Hippocampal formation (tissue), 2 donors: ENCODE measurements at places on chromosomes 11 and 22.

DNA sequence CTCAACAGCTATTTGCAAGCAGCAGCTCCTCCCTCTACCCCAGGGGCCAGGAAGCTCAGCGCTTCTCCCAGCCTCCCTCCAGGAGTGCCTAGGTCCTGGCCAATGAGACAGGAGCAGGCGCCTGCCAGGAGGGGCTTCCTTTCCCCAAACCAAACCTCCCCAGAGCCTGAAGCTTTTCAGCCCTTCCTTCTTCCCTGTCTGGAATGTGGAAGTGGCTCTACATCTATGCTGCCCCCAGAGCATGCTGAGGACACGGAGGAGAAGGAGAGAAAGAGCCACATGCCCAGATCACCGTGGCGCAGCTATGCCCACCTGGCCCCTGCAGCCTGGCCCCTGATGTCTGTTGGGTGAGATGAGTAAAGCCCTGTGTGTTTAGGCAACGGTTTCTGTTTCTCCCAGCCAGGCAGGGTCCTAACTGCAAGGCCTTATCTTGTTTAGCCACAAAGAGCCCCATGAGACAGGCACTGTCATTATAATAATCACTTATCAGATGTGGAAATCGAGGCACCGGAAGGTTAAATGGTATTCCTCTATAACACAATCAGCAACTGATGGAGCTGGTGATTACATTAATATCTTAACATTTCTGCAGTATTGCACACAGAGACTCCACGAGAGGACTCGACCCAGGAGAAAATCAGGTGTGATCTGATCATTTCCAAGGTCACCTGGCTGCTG lies 315.8 kb downstream of the CTTN start:
- DNase-seq, result no peak

GRCh38 chr11:58451585-58451984 lies 9.5 kb upstream of the OR5B12 start:
- DNase-seq, result no peak

DNA sequence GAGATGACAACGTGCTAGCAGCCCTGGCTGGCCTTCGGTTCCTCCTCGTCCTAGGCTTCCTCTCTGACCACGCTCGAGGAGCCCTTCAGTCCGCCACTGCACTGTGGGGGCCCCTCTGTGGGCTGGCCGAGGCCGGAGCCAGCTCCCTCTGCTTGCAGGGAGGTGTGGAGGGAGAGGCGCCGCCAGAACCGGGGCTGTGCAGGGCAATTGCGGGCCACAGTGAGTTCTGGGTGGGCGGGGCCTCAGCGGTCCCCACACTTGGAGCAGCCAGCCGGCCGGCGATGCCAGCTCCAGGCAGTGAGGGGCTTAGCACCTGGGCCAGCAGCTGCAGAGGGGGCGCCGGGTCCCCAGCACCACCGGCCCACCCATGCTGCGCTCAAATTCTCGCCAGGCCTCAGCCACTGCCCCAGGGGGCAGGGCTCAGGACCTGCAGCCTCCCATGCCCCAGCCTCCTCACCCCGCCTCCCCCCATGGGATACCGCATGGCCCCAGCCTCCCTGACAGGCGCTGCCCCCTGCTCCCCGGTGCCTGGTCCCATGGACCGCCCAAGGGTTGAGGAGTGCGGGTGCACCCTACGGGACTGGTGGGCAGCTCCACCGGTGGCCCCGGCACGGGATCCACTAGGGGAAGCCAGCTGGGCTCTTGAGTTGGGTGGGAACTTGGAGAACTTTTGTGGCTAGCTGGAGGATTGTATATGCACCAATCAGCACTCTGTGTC lies 399.4 kb downstream of the LUZP2 start:
- no peak for DNase-seq

DNA sequence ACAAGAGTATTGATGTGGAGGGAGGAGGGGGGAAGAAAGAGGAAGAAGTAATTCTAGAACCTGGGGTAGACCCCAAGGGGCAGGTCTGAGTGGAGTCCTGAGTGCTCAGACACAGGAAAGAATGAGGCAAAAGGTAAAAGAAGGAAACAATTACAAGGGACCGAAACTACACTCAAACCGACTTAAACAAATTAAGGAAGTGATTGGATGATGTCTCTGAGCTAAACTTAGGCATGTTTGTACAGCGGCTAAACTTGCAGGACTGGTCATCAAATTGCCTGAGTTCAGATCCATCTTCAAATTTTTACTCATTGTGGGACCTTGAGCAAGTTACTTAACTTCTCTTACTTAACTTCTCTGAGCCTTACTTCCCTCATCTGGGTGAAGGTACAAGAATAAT lies 86.3 kb upstream of the LRRC55 start:
- DNase-seq, result no peak

DNA sequence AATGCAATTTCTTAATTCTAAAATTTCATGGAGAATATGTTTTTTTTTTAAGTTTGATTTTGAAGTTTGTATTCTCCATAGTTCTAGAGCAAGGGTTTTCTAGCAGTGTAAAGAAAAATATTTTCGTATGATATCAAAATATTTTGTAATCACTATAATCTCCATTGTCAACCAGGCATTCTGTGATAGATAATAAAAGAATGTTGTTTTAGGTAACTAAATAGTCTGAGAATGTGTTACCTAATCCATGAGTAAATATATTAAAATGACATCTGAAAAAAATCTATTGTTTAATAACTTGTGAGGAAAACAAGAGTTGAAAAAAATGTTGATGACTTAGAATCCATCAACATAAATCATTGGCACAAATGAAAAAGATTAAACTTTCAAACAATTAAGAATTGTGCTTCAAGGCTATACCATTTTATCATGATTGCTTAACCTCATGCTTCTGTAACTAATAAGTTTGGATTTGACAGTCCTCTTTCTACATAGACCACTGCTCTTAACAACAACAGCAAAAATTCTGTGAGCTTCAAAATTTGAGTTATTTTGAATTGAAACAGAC lies 2211.8 kb downstream of the LRRC4C start:
- DNase-seq, result no peak

- DNase-seq, result no peak
These were observed 325.8 kb downstream of the FAT3 start for GRCh38 chr11:92550411-92550810.

DNA sequence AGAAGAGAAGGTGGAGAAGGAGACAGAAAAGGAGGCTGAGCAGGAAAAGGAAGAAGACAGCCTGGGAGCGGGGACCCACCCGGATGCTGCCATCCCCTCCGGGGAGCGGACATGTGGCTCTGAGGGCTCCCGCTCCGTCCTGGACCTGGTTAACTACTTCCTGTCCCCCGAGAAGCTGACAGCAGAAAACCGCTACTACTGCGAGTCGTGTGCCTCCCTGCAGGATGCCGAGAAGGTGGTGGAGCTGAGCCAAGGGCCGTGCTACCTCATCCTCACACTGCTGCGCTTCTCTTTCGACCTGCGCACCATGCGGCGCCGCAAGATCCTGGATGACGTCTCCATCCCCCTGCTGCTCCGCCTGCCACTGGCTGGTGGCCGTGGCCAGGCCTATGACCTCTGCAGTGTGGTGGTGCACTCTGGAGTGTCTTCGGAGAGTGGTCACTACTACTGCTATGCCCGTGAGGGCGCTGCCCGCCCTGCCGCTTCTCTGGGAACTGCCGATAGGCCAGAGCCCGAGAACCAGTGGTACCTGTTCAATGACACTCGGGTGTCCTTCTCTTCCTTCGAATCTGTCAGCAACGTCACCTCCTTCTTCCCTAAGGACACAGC lies 21.4 kb downstream of the USP35 start:
- no peak for DNase-seq

DNA sequence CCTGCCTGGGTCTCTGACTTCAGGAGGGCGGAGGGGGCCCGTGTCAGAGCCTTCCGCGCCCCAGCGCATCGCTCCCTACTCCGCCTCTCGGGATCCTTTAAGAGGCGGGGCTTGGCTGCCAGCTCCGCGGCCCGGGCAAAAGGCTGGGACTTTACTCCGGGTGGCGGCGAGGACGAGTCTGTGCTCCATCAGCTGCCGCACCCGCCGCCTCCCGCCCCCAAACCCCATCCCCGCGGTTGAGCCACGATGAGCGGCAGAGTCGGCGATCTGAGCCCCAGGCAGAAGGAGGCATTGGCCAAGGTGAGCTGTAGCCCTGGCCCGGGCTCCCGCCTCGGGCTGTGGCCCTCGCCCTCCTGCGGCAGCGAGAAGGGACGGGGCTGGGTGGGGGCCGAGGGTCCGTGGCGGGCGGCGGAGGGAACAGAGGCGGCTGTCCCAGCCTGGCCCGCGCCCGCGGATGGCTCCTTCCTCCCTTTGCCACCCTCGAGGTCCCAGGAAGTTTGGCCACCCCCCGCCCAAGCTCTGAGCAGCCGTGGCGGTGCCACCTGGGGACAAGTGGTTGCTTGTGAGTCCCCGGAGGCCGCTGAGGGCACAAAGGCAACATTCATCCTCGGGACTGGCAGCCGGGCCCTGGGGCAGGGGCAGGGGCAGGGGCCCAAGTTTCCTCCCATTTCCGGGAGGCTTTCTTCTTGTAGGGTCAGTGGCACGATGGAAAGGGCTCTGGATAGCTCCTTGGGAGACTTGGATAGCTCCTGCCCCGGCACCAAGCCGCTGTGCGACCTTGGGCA lies at the start of gene SEC14L2:
TSS of gene SEC14L2 (plus strand) at position 148 of the 785 bp plus-strand sequence. CDS start at position 247, 99 bp downstream.
- DNase-seq, result peak; percentile 71

DNA sequence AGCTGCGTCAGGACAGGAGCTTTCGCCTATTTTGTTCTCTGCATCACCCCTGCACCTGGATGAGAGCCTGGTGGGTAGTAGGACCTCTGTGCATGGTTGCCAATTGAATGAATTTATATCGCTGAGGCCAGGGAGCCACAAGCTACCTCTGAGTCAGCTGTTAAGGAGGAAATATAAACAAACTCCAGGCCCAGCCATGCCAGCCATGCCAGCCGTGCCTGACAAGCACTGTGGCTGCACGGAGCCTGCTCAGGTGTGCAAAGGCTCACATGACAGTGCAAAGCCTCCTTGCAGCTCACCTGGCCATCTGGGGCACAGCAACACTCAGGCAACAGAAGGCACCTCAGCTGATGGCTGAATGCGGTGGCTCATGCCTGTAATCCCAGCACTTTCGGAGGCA lies 33.7 kb upstream of the LINC01488 start:
- DNase-seq, result no peak

DNA sequence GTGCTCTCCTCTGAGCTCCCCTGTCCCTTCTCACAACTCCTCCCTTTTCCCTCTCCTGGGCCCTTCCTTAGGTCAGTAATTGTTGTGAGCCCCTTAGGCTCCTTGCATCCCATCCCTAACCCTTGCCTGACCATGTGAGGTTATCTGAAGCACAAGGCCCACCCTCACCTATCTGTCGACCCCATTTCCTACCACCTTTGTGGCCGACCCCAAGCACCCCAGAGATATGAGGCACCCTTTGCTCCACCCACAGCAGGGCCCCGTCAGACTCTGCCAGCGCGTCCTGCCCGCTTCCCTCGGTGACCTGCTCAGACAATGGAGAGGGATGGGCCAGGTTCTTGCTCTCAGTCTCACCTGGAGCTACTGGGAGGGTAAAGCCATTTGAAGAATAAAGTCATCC lies 1.3 kb downstream of the GNG3 start:
- no peak for DNase-seq

- no peak for DNase-seq
These were observed 3.1 kb downstream of the WBP2NL start for GRCh38 chr22:42001706-42002105.
